ENCODE measurements at places on chromosomes 5 and 9. TPM values are rescaled to one million over a fixed set of nuclear protein-coding genes. Genes with fewer than 3 reads are reported as not detected.

DNA sequence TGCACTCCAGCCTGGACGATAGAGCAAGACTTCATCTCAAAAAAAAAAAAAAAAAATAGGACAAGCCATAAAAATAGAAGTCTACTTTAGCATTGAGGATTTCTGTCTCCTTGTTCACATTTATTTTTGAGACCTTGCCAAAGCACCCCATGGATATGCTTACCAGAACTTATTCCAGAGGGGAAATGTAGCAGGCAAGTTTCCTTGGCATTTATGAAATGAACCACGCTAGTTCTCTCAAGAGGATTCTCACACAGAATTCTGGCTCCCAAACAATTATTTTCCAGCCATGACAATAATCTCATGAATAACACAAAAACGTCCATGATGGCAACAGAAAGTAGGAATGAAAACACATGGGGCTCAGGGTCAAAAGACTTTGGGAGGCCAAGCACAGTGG is 23.4 kb upstream of the GPX8 start:
- no peak for ATAC-seq

GRCh38 chr5:149996205-149996890 is 4.1 kb downstream of the TIGD6 start:
- no peak for ATAC-seq

DNA sequence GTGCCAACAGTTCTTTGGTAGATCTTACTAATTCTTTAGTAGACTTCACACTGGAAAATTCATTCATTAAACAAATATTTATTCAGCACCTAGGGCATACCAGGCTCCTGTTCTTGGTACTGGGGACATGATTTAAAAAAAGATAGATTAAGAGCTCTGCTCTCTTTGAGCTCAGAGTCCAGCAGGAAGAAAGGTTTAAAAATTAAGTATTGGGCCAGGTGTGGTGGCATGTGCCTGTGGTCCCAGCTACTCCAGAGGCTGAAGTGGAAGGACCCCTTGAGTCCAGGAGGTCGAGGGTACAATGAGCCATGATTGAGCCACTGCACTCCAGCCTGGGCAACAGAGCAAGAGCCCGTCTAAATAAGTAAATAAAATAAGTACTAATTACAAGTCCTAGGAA is 41.4 kb downstream of the ENC1 start:
- no peak for ATAC-seq

GRCh38 chr9:133701981-133702797 is 36.0 kb downstream of the SARDH start:
- peak; percentile 57 for ATAC-seq

FOXD4L6 gene
- total RNA-seq, result not detected

PRSS3 gene
- not detected for total RNA-seq

Measured in gastroesophageal sphincter (tissue), 4 donors.